ENCODE measurements at places on chromosomes 12 and 14. TPM values are rescaled to one million over a fixed set of nuclear protein-coding genes. Genes with fewer than 3 reads are reported as not detected.

The DAAM1 gene
- total RNA-seq, result 75.9 TPM

The CAPZA3 gene
- total RNA-seq, result not detected

The TMEM116 gene
- 21.8 TPM for total RNA-seq

The GPX2 gene
- not detected for total RNA-seq

The ARHGEF25 gene
- 108 TPM for total RNA-seq

The PCK2 gene
- 5.2 TPM for total RNA-seq

The CCDC60 gene
- total RNA-seq, result not detected

The BORCS5 gene
- total RNA-seq, result 44.4 TPM

The CEP170B gene
- total RNA-seq, result 99.6 TPM

The TMEM119 gene
- 6.3 TPM for total RNA-seq

The OR4N5 gene
- total RNA-seq, result not detected

The CLEC4D gene
- 1.7 TPM for total RNA-seq

The CCDC38 gene
- total RNA-seq, result not detected

The IFNG gene
- not detected for total RNA-seq

The ARHGAP9 gene
- total RNA-seq, result 8.4 TPM

The PLD4 gene
- 14.3 TPM for total RNA-seq

The SOCS4 gene
- total RNA-seq, result 26.4 TPM

The FAM181A gene
- total RNA-seq, result 1.8 TPM

The GPR84 gene
- total RNA-seq, result 2.6 TPM

The COQ10A gene
- total RNA-seq, result 12.9 TPM

The AQP2 gene
- total RNA-seq, result not detected

The DPPA3 gene
- not detected for total RNA-seq

The BRAP gene
- total RNA-seq, result 28.5 TPM

The RND1 gene
- total RNA-seq, result 49.8 TPM

The RBP5 gene
- total RNA-seq, result 2.9 TPM

The PLEKHG3 gene
- 61.1 TPM for total RNA-seq

The KLRD1 gene
- total RNA-seq, result 1.5 TPM

The AQP6 gene
- 1.7 TPM for total RNA-seq

The GPRC5A gene
- 0.92 TPM for total RNA-seq

The ACADS gene
- total RNA-seq, result 25.6 TPM

The TSHR gene
- total RNA-seq, result not detected

The MAP1LC3B2 gene
- 5.8 TPM for total RNA-seq

The DCAF5 gene
- total RNA-seq, result 42.0 TPM

The KRT85 gene
- total RNA-seq, result not detected

The FSCB gene
- not detected for total RNA-seq

The ARHGEF40 gene
- total RNA-seq, result 27.6 TPM

The P2RX7 gene
- 52.2 TPM for total RNA-seq

The TAS2R8 gene
- total RNA-seq, result 1.3 TPM

The RAN gene
- total RNA-seq, result 416 TPM

The LALBA gene
- not detected for total RNA-seq

The SIRT4 gene
- 4.3 TPM for total RNA-seq

The GPR137C gene
- 25.8 TPM for total RNA-seq

The TAS2R43 gene
- total RNA-seq, result 1.3 TPM

The C1S gene
- total RNA-seq, result 70.1 TPM

The SLC6A13 gene
- total RNA-seq, result 15.9 TPM

The TSPAN8 gene
- 11.1 TPM for total RNA-seq

The FGF23 gene
- not detected for total RNA-seq

The CFAP251 gene
- 8.9 TPM for total RNA-seq

The TMPRSS12 gene
- total RNA-seq, result not detected

The GALNT4 gene
- total RNA-seq, result 3.6 TPM

The MAP3K12 gene
- total RNA-seq, result 57.7 TPM

The SLC22A17 gene
- 478 TPM for total RNA-seq

The DRAM1 gene
- total RNA-seq, result 3.0 TPM

The ST8SIA1 gene
- total RNA-seq, result 63.9 TPM

The GCN1 gene
- 70.3 TPM for total RNA-seq

The KRT71 gene
- not detected for total RNA-seq
